ENCODE measurements at places on chromosomes 12 and 14. TPM values are rescaled to one million over a fixed set of nuclear protein-coding genes. Genes with fewer than 3 reads are reported as not detected.

ASIC1 gene
- 9.2 TPM for polyA plus RNA-seq

ZDHHC22 gene
- 0.08 TPM for polyA plus RNA-seq

AJUBA gene
- 40.6 TPM for polyA plus RNA-seq

OR10A7 gene
- polyA plus RNA-seq = not detected

TRPV4 gene
- 2.6 TPM for polyA plus RNA-seq

GLT8D2 gene
- 29.0 TPM for polyA plus RNA-seq

MYH7 gene
- 0.27 TPM for polyA plus RNA-seq
